ENCODE measurements at places on chromosomes 12 and 14.

GRCh38 chr14:59398841-59399240 lies 66.3 kb downstream of the GPR135 start:
- DNase-seq = no peak

GRCh38 chr12:106128585-106129328 lies 10.0 kb downstream of the NUAK1 start:
- no peak for DNase-seq

- no peak for DNase-seq
These were observed 85.4 kb downstream of the CRACR2A start for GRCh38 chr12:3667485-3667884.

- DNase-seq = no peak
These were observed 311.8 kb upstream of the AMIGO2 start for GRCh38 chr12:47391566-47391965.

DNA sequence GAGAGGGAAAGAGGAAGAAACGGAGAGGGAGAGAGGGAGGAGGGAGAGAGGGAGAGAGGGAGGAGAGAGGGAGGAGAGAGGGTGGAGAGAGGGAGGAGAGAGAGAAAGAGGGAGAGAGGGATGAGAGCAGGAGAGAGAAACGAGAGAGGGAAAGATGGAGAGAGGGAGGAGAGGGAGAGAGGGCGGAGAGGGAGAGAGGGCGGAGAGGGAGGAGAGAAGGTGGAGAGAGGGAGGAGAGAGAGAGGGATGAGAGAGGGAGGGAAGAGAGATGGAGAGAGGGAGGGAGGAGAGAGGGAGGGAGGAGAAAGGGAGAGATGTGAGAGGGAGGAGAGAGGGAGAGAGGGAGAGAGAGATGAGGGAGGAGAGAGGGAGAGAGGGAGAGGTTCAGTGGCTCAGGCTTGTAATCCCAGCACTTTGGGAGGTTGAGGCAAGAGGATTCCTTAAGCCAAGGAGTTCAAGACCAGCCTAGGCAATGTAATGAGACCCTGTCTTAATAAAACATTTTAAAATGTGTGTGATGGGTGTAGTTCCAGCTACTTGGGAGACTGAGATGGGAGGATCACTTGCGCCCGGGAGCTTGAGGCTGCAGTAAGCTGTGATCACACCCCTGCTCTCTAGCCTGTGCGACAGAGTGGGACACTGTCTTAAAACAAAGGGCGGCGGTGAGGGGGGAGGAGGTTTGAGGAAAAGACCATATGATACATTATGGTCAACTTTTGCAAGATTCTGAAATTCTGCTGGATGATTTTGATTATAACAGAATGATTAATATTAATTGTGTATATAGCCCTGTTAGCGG lies 21.3 kb upstream of the SNRPF start:
- no peak for DNase-seq

DNA sequence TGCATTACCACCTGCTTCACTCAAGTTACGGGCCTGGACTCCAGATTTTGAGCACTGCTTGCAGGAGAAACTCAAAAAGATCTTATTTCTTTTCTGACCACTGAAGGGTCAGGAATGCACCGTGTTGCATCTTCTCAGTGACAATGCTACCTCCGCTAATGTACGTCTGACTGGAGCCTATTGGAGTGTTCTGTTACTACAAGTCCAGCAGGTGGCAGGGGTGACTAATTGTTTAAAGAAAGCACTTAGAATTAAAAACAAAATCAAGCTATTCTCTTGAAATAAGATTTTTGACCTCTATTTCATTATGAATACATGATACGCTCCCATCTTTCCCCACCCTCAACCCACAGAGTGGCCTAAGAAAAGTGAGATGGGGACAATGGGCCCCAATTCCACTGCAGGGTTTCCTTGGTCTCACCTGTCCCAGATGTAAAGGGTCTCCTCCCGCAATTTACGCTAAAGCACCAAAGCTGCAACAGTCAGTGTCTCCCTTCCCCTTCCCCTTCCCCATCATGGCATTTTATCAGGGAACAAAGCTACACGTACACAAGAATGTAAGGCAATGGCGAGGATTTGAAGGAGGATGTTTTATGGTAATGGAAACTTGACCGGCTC lies 2.2 kb downstream of the TBPL2 start:
- DNase-seq = peak; percentile 44

All from NAMALWA (cell line).